ENCODE measurements at places on chromosomes 5 and 9.
A peak's percentile ranks its signal among the peaks of the same experiment; 100 is the strongest.

DNA sequence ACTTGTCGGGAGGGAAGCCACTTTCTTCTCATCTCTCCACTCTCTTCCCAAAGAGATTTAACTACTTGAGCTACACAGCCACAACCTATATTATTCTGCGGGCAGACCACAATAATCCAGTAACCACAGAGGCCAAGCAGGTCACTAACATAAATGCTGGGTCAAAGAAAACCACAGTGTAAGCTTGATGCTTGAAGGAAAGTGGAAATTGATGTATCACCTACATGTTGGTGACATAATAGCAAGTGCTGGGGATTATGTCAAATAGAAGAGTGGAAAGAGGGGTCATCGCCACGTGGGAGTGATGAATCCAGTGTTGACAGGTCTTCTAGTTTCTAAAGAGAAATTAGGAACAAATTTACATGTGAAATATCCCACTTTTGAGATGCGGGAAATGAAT is 40.9 kb downstream of the RFK start:
- H3K4me3 ChIP-seq = no peak overlapping the region
- no peak overlapping the region for H3K27ac ChIP-seq
- no peak for DNase-seq
- no peaks in the 10 kb centered on the region for H3K27me3 ChIP-seq

DNA sequence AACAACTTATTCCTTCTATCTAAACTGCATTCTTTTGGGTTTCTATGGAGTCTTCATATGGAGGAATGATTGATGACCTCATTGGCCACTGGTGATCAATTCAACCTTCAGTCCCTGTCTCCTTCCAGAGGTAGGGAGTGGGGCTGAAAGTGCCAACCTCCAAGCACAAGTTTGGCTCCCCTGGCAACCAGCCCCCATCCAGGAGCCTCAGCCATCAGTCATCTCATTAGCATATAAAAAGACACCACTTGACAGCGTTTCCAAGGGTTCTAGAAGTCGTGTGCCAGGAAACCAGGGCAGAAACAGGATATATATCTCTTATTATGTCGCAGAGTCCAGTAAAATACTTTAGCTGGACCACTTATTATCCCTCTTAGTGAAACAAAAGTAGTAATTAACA is 9.8 kb downstream of the SLC31A2 start:
- H3K4me3 ChIP-seq = no peak overlapping the region
- peaks cover 6% of the 10 kb centered on the region for H3K4me1 ChIP-seq
- H3K27me3 ChIP-seq = no peaks in the 10 kb centered on the region

- no peak overlapping the region for H3K4me3 ChIP-seq
- no peaks in the 10 kb centered on the region for H3K4me1 ChIP-seq
- H3K27me3 ChIP-seq = no peaks in the 10 kb centered on the region
- H3K27ac ChIP-seq = no peak overlapping the region
Measured at GRCh38 chr5:121735618-121736017, 116.1 kb upstream of the FTMT start.

DNA sequence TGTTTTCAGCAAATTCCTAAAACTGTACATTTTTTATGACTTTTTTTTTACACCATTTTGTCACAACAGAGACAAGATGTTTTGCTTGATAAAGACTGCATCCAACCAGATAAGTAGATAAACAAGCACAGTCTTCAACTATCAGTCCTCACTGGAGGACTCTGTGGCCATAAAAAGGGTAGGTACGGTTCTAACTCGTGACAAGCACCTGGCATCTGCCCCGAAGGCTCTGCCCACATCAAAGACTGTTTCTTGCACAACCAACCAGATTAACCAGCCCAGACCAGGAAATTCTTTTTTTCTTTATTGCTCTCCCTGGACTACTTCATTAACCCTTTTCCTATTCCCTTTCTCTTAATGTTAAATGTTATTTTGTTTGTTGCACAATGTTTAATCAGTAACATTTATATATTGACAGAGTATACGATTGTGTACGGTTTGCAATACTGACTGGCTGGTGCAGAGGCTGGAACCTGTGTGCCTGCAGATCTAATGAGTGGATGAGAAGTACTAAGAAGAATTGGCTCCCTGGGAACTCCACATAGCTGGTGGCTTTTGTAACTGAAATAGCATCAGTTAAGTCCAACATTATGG is 74.1 kb downstream of the SERINC5 start:
- H3K4me3 ChIP-seq = no peak overlapping the region
- peak; percentile 57 for DNase-seq

DNA sequence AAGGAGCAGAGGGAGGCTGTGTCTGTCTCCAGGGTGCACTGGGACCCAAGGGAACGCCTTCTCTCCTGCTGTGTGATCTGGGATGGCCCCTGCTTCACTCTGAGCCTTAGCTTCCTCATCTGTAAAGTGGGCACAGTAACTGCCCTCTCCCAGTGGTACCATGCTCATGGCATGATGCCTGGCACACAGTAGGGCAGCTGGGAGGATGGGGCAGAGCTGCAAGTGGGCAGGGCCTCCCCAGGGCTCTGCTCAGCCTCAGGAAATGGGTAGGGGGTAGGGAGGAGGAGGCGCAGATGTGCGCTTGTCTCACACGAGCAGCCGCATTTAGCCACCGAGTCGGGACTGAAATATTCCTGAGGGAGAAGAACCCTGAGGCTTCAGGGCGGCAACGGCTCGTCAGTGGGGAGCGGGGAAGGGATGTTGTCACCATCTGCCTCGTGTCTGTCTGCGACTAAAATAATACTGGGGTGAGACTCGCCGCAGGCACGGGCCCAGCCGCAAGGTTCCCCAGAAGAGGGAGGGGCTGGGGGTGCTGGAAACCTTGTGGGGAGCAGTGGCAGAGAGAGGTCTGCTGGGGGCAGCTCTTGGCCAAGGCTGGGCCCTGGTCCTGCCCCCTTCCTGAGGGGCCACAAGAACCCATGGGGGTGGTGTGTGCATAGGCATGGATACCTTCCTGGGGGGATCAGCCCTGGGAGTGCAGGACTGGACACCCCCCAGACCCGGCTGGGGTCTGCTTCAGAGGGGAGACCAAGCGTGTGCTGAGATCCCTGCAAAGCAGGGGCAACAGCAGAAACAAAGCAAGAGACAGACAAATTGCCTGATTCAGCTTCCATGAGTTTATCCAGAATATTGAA is 55.2 kb upstream of the PSD2 start:
- no peak for DNase-seq
- H3K36me3 ChIP-seq = no peaks in the 10 kb centered on the region
- H3K27ac ChIP-seq = no peak overlapping the region
- no peaks in the 10 kb centered on the region for H3K4me1 ChIP-seq
- H3K27me3 ChIP-seq = no peaks in the 10 kb centered on the region
- H3K4me3 ChIP-seq = no peak overlapping the region

- H3K4me1 ChIP-seq = no peaks in the 10 kb centered on the region
- no peaks in the 10 kb centered on the region for H3K27me3 ChIP-seq
- DNase-seq = no peak
- H3K4me3 ChIP-seq = no peak overlapping the region
- H3K27ac ChIP-seq = no peak overlapping the region
Measured at GRCh38 chr5:66675406-66675805, 79.2 kb downstream of the MAST4 start.

DNA sequence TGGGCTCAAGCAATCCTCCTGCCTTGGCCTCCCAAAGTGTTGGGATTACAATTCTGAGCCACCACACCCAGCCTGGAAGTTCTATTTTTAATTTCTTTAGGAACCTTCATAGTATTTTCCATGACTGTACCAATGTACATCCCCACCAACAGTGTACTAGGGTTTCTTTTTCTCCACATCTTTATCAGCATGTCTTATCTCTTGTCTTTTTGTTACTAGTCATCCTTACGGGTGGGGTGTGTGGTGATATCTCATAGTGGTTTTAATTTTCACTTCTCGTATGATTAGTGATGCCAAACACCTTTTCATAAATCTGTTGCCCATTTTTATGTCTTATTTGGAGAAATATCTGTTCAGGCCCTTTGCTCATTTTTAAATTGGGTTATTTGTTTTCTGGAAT is 123.0 kb upstream of the MEF2C start:
- H3K36me3 ChIP-seq = no peaks in the 10 kb centered on the region
- no peak for DNase-seq
- no peaks in the 10 kb centered on the region for H3K27me3 ChIP-seq
- no peak overlapping the region for H3K27ac ChIP-seq

DNA sequence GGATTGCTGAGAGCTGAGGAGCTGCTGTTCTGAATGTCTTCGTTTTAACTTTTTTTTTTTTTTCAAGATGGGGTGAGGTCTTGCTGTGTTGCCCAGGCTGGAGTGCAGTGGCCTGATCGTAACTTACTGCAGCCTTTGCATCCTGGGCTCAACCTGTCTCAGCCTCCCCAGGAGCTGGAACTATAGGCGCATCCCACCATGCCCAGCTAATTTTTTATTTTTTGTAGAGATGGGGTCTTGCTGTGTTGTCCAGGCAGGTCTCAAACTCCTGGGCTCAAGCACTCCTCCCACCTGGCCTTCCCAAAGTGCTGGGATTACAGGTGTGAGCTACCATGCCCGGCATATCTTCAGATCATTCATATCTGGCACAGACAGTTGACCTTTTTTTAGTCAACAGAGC is 46.5 kb downstream of the TRIO start:
- H3K4me3 ChIP-seq = no peak overlapping the region
- no peak for DNase-seq
- no peak overlapping the region for H3K27ac ChIP-seq

GRCh38 chr9:93131599-93132286 is 2.3 kb downstream of the NINJ1 start:
- H3K36me3 ChIP-seq = no peaks in the 10 kb centered on the region
- peak overlapping the region; percentile 14 for H3K27ac ChIP-seq
- DNase-seq = no peak
- no peaks in the 10 kb centered on the region for H3K27me3 ChIP-seq

DNA sequence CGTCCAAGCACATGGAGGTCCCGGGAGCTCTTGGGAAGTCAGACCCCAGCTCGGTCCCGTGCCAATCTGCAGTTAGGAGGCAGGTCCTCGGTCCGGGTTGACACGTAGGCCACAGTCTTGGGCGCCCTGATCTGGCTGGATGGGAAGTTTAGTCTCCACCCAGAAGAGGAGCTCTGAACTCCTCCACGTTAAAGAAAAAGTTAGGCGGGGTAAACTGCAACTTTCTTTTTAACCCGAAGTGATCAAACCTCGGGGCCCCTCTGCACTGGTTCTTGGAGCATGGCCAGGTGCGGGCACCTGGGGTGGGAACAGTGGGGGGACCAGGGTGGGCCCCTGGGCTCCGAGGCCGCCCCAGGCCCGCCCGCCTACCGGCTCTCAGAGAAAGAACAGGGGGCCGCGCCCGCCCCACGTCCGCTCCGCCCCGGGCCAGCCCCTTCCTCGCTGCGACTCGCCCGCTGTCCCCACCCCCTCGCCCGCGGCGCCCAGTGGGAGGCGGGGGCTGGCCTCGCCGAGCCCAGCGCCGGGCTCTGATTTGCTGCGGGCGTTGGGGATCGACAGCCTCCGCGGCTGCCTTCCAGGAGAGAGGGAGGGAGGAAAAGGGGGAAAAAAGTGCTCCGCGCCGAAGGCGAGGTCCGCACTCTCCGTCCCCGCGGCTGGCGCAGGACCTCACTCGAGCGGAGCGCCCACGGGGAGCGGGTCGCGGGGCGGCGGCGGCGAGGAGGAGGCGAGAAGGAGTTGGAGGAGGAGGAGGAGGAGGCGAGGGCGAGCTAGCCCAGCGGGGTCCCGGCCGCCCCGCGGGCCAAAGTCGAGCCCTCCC is at the start of gene COL5A1:
Gene COL5A1, plus strand, starts transcription at position 631 of the 817 bp plus-strand sequence. CDS start 385 bp downstream, outside the sequence.
- H3K27ac ChIP-seq = no peak within 1 kb of the TSS
- no peaks in the 10 kb centered on the region for H3K36me3 ChIP-seq
- H3K4me1 ChIP-seq = no peaks in the 10 kb centered on the region
- no peaks in the 10 kb centered on the region for H3K27me3 ChIP-seq
- H3K4me3 ChIP-seq = peak within 1 kb of the TSS; percentile 51

GRCh38 chr9:106467113-106467864 is 395.7 kb upstream of the ZNF462 start:
- H3K4me3 ChIP-seq = no peak overlapping the region
- no peaks in the 10 kb centered on the region for H3K36me3 ChIP-seq
- no peak overlapping the region for H3K27ac ChIP-seq
- no peak for DNase-seq
- H3K27me3 ChIP-seq = no peaks in the 10 kb centered on the region

DNA sequence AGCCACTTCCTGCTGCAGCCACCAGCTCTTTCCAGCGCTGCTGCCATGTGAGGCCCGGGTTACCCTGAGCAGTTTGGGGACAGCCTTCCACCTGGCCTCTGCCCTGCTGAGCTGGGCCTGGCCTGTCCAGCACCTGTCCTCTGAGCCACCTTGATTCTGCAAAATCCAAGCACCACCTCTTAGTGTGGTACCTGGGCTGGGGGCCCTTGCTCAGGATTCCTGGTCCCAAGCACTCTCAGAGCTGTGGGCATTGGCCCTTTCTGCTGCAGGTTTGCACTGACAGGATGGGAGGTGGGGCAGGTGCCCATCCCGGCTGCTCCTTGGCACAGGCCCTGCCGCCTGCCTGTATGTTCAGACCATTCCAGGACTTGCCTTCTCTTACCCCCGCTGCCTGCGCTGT is 309.2 kb upstream of the IRX4 start:
- no peak overlapping the region for H3K27ac ChIP-seq
- H3K27me3 ChIP-seq = no peaks in the 10 kb centered on the region

DNA sequence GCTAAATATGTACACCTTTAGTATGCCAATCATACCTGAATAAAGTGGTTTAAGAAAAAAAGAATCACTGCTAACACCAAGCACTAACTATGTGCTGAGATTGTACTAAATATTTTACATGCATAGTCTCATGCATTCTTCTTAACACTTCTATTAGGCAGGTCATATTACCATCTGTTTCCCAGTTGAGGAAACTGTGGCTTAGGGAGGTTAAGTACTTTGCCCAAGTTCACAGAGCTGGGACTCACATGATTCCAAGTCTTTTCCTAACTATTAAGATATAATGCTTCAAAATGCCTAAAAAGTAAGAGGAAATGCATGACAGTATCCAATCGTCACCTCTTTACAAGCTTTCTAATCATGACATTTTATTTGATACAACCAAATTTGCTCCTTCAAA is 69.2 kb upstream of the PLPP6 start:
- no peak for DNase-seq
- H3K27ac ChIP-seq = no peak overlapping the region
- no peaks in the 10 kb centered on the region for H3K27me3 ChIP-seq

- no peaks in the 10 kb centered on the region for H3K27me3 ChIP-seq
- no peak for DNase-seq
- H3K4me3 ChIP-seq = no peak overlapping the region
- H3K4me1 ChIP-seq = no peaks in the 10 kb centered on the region
- H3K27ac ChIP-seq = no peak overlapping the region
Measured at GRCh38 chr5:150033334-150033733, 32.8 kb downstream of the HMGXB3 start.

GRCh38 chr9:22215521-22215920 is 206.4 kb upstream of the CDKN2B start:
- H3K27me3 ChIP-seq = no peaks in the 10 kb centered on the region
- no peaks in the 10 kb centered on the region for H3K4me1 ChIP-seq
- no peak overlapping the region for H3K27ac ChIP-seq
- no peak overlapping the region for H3K4me3 ChIP-seq
- no peaks in the 10 kb centered on the region for H3K36me3 ChIP-seq

DNA sequence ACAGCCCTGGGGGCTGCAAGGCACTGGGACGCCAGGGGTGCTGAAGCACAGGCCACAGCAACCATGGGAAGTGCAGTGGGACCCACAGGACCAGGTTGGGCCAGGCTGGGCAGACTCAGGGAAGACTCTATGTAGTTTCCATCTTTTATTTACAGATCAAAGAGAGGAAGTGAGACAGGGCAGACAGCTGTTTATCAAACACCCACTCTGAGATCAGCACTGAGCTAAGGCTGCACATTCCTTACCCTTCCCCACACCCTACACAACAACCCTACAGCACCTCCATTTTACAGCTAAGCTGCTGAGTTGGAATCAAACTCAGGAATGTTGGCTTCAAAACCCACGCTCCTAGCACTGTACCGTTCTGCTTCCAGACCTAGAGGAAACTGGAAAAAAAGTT is 19.8 kb downstream of the BARHL1 start:
- H3K36me3 ChIP-seq = peaks cover 38% of the 10 kb centered on the region
- no peak overlapping the region for H3K27ac ChIP-seq
- H3K27me3 ChIP-seq = no peaks in the 10 kb centered on the region
- no peaks in the 10 kb centered on the region for H3K4me1 ChIP-seq
- no peak for DNase-seq

Data from effector memory CD4-positive, alpha-beta T cell (primary cell).